ENCODE measurements at places on chromosomes 11 and 22.

- DNase-seq = no peak
Measured at GRCh38 chr22:29146771-29147170, 58.9 kb upstream of the EMID1 start.

DNA sequence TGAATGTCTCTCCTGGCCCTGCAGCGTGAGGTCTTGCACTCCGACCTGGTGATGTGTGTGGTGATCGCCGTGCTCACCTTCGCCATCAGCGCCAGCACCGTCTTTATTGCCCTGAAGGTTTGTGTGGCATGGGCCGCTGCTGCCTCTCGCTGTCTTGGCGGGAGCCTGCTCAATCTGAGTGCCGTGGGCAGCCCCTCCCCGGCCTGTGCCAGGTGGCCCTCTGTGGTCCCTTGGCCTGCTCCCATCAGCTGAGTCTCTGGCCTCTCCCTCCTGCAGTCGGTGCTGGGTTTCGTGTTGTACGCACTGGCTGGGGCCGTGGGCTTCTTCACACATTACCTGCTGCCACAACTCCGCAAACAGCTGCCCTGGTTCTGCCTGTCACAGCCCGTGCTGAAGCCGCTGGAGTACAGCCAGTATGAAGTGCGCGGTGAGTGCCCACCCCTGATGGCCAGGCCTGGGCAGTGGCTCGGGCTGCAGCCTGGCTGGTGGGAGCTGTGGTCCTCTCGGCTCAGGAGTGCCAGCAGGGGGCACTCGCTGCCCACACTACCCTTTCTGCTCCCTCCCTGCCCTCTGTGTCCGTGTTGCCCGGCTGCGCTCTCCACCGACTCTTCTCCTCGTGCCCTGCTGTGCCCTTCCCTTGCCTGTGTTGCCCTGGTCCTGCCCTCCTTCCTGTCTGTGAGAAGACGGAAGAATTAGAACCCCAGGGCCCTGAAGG lies 10.2 kb downstream of the PCNX3 start:
- DNase-seq = peak; percentile 55

GRCh38 chr22:43342347-43343261 lies 568 bp downstream of the SCUBE1 start:
- peak; percentile 47 for DNase-seq

GRCh38 chr11:46674463-46675287 lies 25.7 kb downstream of the ARHGAP1 start:
- no peak for DNase-seq

GRCh38 chr22:17743661-17744411 lies 30.4 kb downstream of the BID start:
- DNase-seq = no peak
